Activated CD4-positive, alpha-beta T cell treated with anti-CD3 and anti-CD28 coated beads, Interleukin-2, amount 50 U/mL, for 1 hour (primary cell): ENCODE measurements at places on chromosomes 3 and 15.

GRCh38 chr3:31196881-31197364, 302.5 kb upstream of the GADL1 start:
- DNase-seq = no peak

- DNase-seq = no peak
These were observed 27.3 kb upstream of the ST8SIA2 start for GRCh38 chr15:92366381-92366780.

- DNase-seq = no peak
These were observed 82.5 kb downstream of the SPRED1 start for GRCh38 chr15:38335116-38335515.

GRCh38 chr3:178603735-178604134, 67.5 kb downstream of the KCNMB2 start:
- DNase-seq = no peak

DNA sequence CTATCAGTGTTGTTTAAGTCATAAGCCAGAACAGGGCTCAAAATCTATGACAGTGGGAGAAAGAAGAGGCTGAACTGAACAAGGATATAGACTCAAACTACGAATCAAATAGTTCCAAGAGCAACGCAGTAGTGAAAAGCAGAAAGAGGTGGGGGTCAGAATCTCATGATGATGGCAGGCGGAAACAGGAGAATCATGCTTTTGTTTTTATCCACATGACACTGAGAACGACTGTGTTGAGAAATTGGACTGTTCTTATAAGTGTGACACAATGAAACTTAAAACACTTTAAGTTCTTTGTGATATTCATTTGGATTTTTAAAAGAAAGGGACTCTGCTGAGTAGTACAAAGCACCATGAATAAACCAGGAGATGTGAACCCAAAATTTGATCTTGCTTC, 309.4 kb downstream of the ULK4 start:
- no peak for DNase-seq

DNA sequence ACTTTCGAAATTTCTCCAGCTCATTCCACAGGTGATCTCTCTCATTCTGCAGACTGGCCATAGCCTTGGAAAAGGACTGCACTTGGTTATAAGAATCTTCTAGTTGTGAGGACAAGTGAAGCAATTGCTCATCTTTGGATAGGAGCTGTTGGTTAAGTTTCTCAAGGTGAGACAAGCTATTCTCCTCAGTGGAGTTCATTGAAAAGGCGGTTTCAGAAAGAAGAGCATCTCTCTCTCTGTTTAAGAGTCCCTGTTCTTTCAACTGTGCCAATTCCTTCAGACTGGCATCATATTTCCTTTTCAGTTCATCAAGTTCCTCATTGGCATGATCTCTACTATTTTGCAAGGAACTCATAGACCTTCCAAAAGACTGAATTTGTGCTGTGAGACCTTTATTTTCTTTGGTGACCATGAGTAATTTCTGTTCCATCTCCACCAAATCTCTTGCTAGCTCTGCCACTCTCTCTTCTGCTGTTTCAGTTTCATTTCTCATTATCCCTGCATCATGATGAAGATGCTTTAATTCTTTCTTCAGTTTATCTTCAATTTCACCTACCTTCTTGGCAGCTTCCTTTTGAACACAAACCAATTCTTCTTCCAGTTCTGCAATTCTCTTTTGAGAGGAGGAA, 30.2 kb upstream of the HCLS1 start:
- no peak for DNase-seq

- DNase-seq = no peak
These were observed 34.3 kb downstream of the IL20RB start for GRCh38 chr3:136992115-136992514.

DNA sequence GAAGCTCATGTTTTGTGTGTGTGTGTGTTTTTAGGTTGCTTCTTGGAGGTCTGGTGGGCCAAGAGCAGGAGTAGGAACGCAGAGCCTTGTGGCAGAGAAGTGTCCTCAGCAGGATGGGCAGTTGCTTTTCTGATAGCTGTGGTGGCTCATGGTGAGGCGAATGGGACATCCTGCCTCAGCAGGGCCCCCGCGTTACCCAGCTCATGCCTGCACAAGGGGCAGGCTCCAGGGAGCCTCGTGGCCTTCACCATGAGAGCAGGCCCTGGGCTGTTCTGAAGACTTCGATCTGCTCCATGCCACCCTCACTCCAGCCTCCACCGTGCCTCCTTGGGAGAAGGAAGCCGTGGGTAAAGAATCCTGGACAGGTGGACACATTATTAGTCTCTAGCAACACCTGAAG, 33.4 kb upstream of the CTXND1 start:
- no peak for DNase-seq

- no peak for DNase-seq
These were observed 18.7 kb upstream of the HES1 start for GRCh38 chr3:194117104-194117845.

GRCh38 chr3:194265505-194265892, 85.6 kb downstream of the CPN2 start:
- DNase-seq = no peak

DNA sequence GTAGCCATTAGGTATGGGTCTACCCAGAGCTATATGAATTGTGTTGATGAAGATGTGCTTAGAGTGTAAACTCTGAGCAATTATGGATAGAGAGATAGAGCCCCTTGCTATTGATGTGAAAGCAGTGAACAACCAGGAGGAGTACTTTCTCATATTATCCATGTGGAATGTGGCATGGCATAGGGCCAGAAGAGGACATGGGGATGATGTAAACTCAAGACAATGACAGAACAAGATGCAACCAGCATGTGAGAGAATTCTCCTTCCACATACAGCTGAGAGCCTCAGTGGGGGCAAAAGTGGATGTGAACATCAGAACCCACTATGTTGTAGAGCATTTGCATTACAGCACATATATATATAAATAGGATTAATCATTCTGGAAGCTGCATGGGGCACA, 36.4 kb upstream of the BNC1 start:
- no peak for DNase-seq

DNA sequence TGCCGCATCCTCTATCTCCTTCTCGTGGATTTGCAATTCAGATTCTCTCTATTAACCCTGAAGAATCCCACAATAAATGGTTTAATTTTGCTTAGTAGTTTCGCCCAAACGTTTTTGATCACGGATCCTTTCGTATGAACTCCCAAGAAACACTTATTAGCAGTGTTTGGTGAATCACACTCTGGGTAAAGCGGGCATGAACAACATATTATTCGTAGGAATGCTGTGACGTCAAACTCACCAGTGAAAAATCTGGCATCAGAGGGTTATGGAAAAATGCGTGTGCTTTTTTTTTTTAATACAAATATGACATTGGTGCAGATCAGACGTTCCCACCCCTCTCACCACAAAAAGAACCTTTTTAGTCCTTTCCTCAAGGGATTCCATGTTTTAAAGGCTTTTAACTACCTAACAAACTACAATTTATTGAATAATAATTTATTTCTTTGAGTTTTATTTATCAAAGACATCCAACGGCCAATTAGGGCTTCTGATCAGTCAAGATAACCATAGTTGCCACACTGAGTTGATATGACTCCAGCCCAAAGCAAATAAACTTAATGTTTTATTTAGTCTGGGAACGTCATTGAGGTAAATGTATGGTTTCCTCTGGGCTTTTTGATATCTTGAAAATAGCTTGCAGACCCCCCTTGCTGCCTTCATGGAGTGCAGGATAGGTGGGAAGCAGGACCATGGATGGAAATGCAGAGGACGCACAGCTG, 45.5 kb upstream of the CGNL1 start:
- no peak for DNase-seq

DNA sequence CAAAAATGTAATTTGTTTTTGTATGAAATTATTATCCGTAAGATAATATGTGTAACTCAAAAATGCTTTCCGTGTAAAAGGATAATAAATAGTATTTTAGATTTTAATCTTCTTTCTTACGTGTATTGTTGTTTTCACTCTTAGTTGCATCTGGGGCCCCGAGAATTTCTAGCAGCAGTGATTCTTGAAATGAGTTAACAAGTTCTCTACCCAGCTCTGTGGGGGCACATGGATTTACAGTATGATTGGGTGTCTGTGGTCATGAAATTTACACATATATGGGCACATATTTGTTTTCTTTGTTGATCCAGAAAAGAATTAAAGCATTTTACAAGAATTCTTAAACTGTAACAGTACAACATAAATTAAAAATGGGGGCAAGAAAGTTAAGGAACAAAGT, 145.9 kb upstream of the LRRFIP2 start:
- no peak for DNase-seq

GRCh38 chr15:87570206-87570605, 686.3 kb downstream of the NTRK3 start:
- no peak for DNase-seq

DNA sequence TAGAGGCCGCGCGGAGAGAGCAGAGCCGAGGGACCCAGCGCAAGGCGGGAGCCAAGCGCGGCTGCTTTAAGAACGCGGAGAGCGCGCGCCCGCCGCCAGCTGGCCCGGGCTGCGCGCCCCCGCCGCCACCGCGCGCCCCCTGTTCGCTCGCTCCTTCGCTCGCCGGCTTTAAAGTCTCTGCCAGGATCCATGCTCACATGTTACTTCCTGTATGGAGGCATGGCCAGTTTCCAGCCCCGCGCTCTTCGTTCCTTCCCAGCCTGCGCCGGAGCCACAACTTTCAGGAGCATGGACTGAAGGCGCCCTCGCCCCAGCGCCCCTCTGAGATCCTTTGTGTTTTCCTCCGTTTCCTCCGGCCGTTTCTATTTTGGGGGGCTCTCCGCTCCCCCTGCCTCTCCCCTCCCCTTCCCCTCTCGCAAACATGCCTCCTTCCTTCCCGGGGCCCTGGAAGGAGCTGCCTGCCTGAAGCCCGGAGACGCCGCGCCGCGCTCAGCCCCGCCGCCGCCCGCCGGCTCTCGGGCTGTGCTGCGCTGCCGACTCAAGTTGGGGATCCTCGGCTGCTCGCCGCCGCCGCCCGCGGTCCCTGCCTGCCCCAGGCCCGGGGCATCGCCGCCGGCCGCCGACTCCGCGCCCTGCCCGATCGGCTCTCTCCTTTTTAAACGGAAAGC, at the start of gene PTPRG:
PTPRG (plus strand) TSS at position 198 of the 668 bp plus-strand sequence. CDS start 717 bp downstream, outside the sequence.
- no peak for DNase-seq

DNA sequence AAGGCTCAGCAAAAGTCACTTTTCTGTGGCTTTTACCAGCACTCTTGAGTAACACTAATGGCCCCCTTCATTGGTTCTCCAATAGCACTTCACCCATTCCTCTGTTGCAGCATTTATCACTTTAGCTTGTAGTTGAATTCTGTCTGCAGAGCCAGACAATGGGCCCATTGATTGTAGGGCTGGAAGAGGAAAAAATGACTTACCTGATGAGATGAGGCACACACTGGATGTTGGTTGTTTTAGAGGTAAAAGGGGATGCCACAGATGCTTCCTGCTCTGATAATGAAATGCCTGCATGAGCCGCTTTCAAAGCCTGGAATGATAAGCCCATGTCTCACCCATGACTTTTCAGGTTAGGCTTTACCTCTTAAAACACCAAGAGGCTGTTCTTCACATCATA, 64.3 kb downstream of the PLAAT1 start:
- no peak for DNase-seq

GRCh38 chr3:128503751-128504532, 10.9 kb upstream of the GATA2 start:
- no peak for DNase-seq

DNA sequence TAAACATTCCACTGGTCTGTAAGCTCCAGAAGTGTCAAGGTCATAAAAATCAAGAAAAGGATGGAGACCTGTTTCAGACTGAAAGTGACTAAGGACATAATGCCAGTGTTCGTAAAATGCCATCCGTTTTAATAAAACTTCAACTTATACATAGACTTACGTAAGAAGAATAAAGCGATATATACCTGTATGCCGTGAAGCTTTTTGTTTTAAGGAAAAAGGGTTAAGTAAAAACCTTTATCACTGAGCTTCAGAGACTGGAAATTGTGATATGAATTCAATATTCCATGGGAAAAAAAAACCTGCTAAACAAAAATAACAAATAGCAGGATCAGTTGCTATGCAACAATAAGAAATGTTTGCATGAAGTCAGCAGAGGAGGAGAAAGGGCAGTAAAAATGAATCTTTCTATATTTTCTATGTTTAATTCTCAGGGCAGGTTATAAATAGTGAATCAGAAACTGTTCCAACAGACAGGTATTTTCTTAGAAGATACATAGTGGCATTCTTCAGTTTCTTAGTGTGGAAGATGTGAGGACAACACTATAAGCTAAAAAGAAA, 42.5 kb downstream of the CHSY1 start:
- no peak for DNase-seq

GRCh38 chr15:99403597-99403996, 152.3 kb downstream of the LRRC28 start:
- no peak for DNase-seq

- no peak for DNase-seq
These were observed 55.3 kb downstream of the SLC28A2 start for GRCh38 chr15:45307230-45307924.

GRCh38 chr3:63462732-63463131, 184.6 kb downstream of the SYNPR start:
- no peak for DNase-seq

- DNase-seq = no peak
These were observed 6.3 kb downstream of the MTMR10 start for GRCh38 chr15:30985081-30985531.

- no peak for DNase-seq
These were observed 77.5 kb downstream of the ESYT3 start for GRCh38 chr3:138511945-138512344.
